ENCODE measurements at places on chromosomes 2 and 18.
A peak's percentile ranks its signal among the peaks of the same experiment; 100 is the strongest.

GRCh38 chr2:111698743-111699554 lies 185.0 kb downstream of the ANAPC1 start:
- DNase-seq: peak; percentile 57

DNA sequence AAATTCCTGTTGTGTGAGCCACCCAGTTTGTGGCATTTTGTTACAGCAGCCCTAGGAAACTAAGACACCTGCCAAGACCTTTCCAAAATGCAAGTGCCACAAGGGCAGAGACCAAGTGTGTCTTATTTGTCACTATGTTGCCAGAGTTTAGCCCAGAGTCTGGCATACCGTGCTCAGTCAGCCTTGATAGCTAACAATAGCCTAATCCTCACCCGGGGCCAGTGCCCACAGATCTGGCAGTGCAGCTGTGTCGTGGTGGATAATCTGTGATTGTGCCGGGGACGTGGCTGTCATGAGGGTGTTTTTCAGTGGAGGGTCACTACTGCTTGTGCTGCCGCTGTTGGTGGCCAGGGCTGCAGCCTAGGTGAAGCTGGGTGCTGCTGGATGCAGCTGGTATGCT lies 53.5 kb downstream of the MEP1B start:
- no peak for DNase-seq

- DNase-seq: no peak
Observed at GRCh38 chr18:63306819-63307550, 12.6 kb downstream of the BCL2 start.

- DNase-seq: no peak
Observed at GRCh38 chr2:71548646-71549425, 95.5 kb downstream of the DYSF start.

- no peak for DNase-seq
Observed at GRCh38 chr2:53442783-53443182, 324.8 kb upstream of the CHAC2 start.
